ENCODE measurements at places on chromosomes 13 and 19.

DNA sequence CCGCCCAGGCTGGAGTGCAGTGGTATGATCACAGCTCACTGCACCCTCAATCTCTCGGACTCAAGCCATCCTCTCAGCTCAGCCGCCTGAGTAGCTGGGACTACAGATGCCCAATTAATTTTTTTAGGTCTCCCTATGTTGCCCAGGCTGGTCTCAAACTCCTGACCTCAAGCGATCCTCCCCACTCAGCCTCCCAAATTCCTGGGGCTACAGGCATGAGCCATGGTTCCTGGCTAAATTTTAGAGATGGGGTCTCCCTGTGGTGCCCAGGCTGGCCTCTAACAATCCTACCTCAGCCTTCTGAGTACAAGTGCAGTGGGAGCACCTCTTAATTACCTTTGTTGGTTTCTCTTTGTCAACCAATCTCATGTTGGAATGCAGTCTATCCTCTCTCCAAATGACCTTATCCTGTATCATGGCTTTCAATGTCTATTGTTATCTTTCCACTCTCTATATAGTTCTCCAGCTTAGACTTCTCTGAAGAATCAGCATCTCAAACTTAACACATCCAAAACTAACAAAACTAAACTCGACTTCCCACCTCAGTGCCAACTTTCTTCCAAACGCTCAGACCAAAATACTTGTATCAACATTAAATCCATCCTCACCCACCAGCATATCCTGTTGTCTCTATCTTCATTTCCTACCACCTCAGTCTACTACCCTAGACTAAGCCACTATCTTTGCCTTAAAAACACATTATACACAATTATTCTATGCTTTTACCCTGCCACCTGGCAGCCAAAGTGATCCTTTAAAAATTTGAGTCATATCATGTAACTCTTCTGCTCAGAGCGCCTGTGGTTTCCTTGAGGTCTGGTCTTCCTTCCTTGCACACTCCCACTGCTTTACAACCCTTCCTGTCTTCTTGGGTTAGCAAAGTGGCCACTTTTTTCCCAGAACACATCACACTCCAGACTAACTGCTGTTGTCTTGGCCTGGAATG lies 6.7 kb downstream of the TPT1 start:
- no peak for DNase-seq

GRCh38 chr19:1672038-1672768 lies 19.8 kb upstream of the TCF3 start:
- no peak for DNase-seq

DNA sequence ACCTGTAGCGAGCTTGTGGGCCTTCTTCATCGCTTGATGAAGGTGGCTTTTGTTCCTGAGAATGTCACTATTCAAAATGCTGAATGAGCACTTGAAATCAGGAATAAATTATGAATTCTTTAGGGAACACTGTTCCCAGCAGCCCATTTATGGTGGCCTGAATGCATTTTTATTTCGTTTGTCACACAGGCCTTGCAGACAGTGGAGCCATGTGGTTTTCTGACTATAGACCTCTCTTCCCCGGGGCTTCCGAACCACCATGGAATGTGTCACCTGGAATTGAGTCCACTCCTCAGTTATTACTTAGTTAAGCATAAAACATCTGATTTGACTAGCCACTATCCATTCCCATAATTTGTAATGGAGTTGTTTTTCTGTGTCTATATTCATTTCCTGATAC lies 396.9 kb downstream of the IRS2 start:
- no peak for DNase-seq

DNA sequence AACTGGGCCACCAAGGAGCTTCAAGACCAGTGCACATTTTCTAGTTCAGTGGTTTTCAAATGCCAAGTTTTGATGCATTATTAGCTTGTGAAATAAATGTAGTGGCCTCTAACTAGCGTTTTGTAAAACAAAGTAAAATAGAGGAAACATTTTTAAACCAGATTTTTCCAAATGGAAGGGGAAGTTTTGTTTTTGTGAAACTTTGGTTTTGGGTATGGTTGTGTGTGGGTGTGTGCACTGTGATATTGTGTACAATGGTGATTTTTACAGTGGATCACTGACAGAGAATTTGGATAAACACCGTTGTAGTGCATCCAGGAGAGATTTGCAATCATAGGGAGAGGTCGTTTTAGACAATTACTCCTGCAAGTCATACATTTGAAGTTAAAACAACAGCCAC lies 108.9 kb downstream of the SLC7A1 start:
- no peak for DNase-seq
